Urothelium cell line (cell line): ENCODE measurements at places on chromosomes 12 and 14.

GRCh38 chr12:82996168-82996812 is 309.6 kb downstream of the TMTC2 start:
- no peak for DNase-seq

- DNase-seq: no peak
Measured at GRCh38 chr12:44369998-44370397, 506.1 kb downstream of the NELL2 start.

- DNase-seq: peak; percentile 17
Measured at GRCh38 chr12:20832911-20833310, 22.4 kb downstream of the SLCO1B3 start.

GRCh38 chr12:24404086-24404815 is 454.8 kb upstream of the SOX5 start:
- no peak for DNase-seq
